ENCODE measurements at places on chromosomes 2 and 18.

GRCh38 chr2:148978706-148979105 lies 59.8 kb upstream of the LYPD6B start:
- DNase-seq = no peak

DNA sequence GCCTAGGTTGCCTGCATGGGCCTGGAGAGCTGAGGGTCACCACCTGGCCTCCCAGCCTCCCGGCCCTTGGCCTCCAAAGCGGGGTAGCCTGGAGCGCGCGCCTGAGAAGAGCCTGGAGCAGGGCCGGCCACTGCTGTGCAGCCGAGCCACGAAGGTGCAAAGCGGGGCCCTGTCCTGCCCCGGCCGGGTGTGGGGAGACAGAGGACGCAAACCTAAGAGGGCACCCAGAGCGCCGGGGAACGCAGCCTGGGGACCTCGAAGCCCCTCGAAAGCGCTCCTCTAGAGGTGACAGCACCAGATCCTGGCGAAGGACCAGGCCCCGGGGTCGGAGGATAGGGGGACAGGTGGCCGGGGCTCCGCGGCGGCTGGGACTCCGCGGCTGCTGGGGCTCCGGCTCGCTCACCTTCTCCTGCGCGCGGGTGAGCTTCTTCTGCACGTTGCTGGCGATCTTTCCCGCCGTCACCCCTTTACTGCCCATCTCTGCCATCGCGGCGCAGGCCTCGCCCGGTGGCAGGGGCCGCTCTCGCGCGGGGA lies 430 bp downstream of the BIN1 start:
- no peak for DNase-seq

GRCh38 chr2:108820482-108820881 lies 33.9 kb downstream of the CCDC138 start:
- no peak for DNase-seq

- no peak for DNase-seq
Observed at GRCh38 chr18:49846361-49846662, 33.0 kb upstream of the ACAA2 start.

- no peak for DNase-seq
Observed at GRCh38 chr2:102492006-102492405, 19.0 kb downstream of the SLC9A4 start.

DNA sequence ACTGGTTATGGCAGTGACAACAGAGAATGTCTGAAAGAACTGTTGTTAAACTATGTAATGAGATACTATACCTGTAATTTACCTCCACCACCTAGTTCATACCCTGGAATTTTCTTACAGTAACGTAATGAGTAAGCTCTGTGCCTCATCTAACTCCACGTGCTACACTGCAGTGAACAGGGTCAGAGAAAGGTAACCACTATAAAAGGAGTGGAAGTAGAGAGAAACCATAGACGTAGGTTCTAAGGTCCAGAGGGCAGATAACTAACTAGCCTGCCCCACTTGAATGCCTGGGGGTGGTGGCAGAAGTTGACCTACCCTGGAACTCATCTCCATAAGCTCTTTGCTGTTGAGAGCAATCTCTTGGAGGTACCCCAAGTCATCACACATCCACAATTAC lies 32.0 kb upstream of the B4GALT6 start:
- DNase-seq = no peak

GRCh38 chr2:168207851-168208250 lies 39.5 kb downstream of the STK39 start:
- no peak for DNase-seq

GRCh38 chr2:215626812-215627281 lies 191.0 kb upstream of the FN1 start:
- no peak for DNase-seq

- DNase-seq = no peak
Observed at GRCh38 chr18:63105636-63106316, 213.8 kb downstream of the BCL2 start.

GRCh38 chr2:129296396-129296795 lies 683.1 kb upstream of the RAB6C start:
- DNase-seq = no peak

GRCh38 chr2:82098617-82099016 lies 1794.1 kb upstream of the LRRTM1 start:
- DNase-seq = no peak

- DNase-seq = no peak
Observed at GRCh38 chr18:74411475-74411874, 45.6 kb downstream of the DIPK1C start.

DNA sequence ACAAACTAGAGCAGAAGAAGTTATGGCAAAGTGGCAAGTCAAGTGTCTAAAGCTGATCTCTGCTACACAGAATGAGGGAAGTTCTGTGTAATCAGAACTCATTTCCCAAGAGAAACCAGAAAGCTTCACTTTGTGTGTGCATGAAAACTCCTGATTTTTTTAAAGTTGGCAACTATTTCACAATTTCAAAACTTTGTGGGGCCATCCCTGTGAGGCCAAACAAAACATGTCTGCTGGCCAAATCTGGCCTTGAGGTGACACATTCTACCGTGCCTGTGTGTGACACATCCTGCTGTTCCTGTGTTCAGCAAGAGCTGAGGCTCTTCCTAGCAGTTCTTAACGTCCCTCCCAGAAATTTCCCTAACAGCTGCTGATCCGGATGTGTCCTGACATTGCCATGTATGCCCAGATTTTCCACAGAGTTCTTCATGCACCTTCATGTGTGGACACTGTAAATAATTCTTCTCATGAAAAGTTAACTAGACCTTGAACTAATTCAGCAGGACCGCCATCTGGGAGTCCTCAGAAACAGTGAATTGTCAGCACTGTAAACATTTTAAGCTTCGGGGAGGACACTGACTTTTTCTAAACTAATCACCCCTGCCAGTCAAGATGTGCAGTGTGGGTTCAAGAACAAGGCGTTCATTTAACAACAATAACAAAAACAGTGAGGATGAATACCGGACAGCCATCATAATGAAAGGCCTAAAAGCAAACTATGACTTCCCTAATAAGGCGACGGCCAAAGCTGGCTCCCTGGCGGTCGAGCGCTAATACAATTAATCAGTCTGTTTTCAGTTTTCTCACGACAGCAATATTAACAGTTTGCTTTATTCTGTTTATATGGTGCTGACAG lies 99.0 kb downstream of the PLEKHM3 start:
- no peak for DNase-seq

GRCh38 chr2:70964133-70964532 lies 14.3 kb upstream of the ANKRD53 start:
- DNase-seq = no peak

DNA sequence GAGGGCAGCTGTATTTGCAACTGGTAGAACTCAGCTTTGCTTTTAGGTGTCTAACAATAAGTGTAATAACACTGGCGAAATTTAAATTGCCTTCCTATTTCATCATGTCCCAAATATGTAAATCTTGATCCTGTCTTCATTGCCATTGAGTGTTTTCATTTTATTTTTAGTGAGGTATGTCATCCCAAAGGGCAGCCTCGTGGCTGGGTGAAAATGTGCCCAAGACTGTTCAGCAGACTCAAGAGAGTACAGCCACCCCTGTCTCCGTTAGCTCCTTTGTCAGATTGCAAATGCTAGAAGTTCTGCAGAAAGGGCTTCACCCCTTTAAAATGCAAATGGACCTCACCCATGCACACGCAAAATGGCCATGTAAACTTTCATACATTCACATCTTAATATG lies 278.8 kb downstream of the RND3 start:
- DNase-seq = no peak

Measured in stimulated activated CD8-positive, alpha-beta memory T cell treated with anti-CD3 and anti-CD28 coated beads, Interleukin-7, amount 100 ng/mL, for 24 hours (primary cell).